ENCODE measurements at places on chromosomes 16 and 17. TPM values are rescaled to one million over a fixed set of nuclear protein-coding genes. Genes with fewer than 3 reads are reported as not detected.

Gene RGS9
- 1.4 TPM for total RNA-seq

Gene ADAD2
- not detected for total RNA-seq

Gene PRSS33
- total RNA-seq = 0.22 TPM

Gene ZG16B
- 0.29 TPM for total RNA-seq

Gene SIAH1
- 13.3 TPM for total RNA-seq

Gene CCT6B
- 0.90 TPM for total RNA-seq

Gene ZSCAN10
- 0.15 TPM for total RNA-seq

Gene NKD1
- total RNA-seq = 1.5 TPM

Gene GPATCH8
- 43.3 TPM for total RNA-seq

Gene DOK4
- total RNA-seq = 6.8 TPM

Gene SMIM36
- not detected for total RNA-seq
